CD4-positive, alpha-beta T cell treated with Interleukin-15 for 4 hours (primary cell): ENCODE measurements at places on chromosomes 6 and 20.

DNA sequence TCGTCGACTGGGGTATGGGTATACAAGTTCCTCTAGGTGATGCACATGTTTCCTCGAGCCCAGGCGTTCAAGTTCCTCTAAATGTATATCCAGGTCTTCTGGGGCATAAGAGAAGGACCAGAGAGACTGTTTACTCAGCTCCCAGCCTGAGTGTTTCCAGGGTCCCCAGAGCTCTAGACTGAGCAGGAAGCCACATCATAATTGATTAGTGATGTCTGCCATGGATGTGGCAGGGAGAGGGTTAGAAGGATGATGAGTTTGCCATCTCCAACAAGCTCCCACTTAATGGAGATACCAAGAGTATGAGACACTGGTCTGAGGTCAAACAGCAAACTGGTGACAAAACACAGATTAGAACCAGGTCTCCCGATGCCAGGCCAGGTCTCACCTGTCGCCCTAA is 74.8 kb downstream of the PREX1 start:
- DNase-seq: no peak

GRCh38 chr6:33114406-33114805 is 38.6 kb downstream of the HLA-DPB1 start:
- DNase-seq: no peak

GRCh38 chr6:26199057-26199772 is 112.0 kb downstream of the HFE start:
- peak; percentile 91 for DNase-seq

GRCh38 chr20:34388000-34388399 is 24.9 kb downstream of the ITCH start:
- DNase-seq: no peak
